ENCODE measurements at places on chromosomes 5 and 9. TPM values are rescaled to one million over a fixed set of nuclear protein-coding genes. Genes with fewer than 3 reads are reported as not detected.

DNA sequence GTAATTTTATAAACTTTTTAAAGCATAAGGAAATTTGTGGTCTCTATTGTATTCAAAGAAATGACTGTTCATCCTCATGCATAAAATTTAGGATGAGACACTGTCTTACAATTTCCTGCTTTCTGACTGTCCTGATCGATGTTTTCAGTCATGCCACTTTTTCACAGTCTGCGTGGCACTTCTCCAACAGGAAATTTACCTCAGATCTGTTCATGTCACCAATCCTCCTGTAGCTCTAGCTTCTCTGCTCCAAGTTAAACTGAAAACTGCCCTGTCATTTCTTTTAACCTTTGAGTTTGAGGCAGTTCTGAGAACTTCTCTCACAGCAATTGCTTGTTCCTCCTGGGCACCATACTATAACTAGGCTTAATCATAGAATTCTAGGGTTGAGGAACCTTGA is 455.1 kb downstream of the EFNA5 start:
- DNase-seq: peak; percentile 3

- no peak for DNase-seq
Measured at GRCh38 chr5:179542170-179542569, 8.2 kb upstream of the RUFY1 start.

GRCh38 chr9:22084336-22085035 is 75.4 kb upstream of the CDKN2B start:
- peak; percentile 97 for DNase-seq

- DNase-seq: no peak
Measured at GRCh38 chr9:113888976-113889375, 12.9 kb downstream of the ZNF618 start.

GRM6 gene
- not detected for total RNA-seq

GRCh38 chr9:115673599-115673998 is 480.0 kb upstream of the PAPPA start:
- peak; percentile 85 for DNase-seq

- DNase-seq: no peak
Measured at GRCh38 chr5:160456480-160457177, 35.0 kb downstream of the PTTG1 start.

GRCh38 chr5:108703313-108703712 is 44.4 kb upstream of the FER start:
- no peak for DNase-seq

- no peak for DNase-seq
Measured at GRCh38 chr9:33136721-33137670, 30.1 kb downstream of the B4GALT1 start.

DNA sequence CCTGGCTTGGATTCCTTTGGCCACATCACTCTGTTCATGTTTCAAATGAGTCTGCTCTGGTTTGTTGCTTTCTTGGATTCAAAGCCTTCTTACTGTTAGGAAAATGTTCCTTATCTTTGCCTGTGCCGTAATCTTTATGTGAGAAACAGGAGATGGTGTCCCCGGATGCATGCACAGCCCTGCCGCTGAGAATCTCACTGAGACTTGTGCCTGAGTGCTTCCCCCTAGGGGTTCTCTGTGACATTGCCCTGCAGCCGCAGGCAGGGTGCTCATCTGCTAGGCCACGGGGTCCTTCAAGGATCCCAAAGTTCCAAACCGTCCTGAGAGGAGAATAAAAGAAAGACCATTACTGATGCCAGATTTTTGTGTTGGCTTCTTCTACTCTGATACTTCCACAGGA is 81.4 kb upstream of the ANKRD55 start:
- DNase-seq: no peak

GRCh38 chr9:124264823-124265233 is 7.1 kb downstream of the NEK6 start:
- DNase-seq: peak; percentile 94

RIMOC1 gene
- 23.8 TPM for total RNA-seq

F12 gene
- total RNA-seq: 1.7 TPM

PCDHB6 gene
- total RNA-seq: 0.49 TPM

DNA sequence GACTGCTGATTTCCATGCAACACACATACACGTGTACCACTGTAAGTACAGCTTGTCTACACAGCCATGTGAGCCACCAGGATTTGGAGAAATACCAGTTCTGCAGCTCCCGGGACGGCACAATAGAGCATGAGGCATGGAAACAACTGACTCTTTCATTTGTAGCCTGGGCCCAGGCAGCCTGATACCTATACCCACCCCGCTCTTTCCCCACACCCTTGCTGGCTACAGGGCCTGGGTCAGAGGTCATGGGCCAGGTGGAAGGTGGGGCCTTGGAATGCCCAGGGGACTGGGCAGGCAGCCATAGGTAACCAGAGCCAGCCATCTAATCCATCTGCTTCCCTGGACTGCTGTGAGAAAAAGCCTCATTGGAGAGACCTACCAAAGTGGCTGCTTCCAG is 39.0 kb upstream of the ZSWIM6 start:
- no peak for DNase-seq

GRCh38 chr9:35616681-35617459 is 1.3 kb downstream of the CD72 start:
- DNase-seq: peak; percentile 62

DEPDC1B gene
- total RNA-seq: 15.9 TPM

DNA sequence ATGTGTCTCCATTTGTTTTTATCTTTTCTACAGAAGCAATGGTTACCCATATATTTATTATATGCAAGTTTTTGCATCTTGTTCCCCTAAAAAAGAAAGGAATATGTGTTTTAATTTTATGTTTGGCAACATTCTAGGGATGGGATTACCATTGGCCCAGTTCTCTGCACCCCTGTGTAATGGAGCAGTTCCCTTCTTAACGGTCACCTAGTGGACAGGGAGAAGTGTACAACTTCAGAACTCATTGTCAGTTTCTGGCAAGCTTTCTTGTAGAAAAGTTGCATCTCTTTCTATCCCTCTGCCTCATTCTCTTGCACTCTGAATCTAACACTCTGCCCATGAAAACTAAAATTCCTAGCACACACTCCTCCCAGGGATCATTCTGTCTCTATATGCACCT is 78.2 kb downstream of the DOCK8 start:
- no peak for DNase-seq

C8G gene
- 0.89 TPM for total RNA-seq

- peak; percentile 29 for DNase-seq
Measured at GRCh38 chr5:50967563-50968355, 301.3 kb downstream of the PARP8 start.

GRXCR2 gene
- total RNA-seq: not detected

Data from M059J (cell line).